ENCODE measurements at places on chromosomes 3 and 15.

DNA sequence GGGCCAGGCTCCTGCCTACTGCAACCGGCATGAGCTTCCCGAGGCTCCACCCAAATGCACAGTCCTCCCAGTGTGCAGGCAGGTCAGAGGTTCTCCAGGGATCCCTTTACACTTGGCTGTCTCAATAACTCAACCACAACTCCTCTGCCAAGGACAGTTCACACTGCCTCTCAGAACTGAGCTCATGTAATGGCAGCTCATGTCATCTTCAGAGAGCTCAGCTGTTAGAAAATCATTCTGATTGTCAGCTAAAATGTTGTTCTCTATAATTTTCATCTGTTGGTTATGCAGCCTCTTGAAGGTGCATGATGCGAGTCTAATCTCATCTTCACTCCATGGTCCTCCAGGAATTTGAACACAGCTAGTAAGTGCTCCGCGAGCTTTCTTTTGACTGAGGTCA, 76.7 kb downstream of the SST start:
- DNase-seq, result no peak

DNA sequence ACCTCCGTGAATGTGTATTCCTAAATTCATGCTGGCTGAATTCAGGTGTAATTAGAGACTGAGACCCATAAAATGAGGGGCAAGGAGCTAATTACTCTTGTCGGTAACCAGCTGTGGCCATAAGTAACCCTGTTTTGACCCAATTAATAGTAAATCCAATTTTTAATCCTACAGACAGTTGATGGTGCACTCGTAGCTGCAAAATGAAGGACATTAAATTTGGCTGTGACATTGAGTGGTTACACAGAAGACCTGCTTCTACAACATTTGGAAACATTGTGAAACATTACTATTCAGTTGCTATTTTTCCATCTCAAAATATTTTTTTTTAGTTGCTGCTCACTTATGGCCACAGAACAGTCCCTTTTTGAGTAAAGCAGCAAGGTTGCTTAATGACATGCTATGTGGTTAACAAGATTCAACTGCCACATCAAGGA, 33.0 kb downstream of the MBNL1 start:
- no peak for DNase-seq

DNA sequence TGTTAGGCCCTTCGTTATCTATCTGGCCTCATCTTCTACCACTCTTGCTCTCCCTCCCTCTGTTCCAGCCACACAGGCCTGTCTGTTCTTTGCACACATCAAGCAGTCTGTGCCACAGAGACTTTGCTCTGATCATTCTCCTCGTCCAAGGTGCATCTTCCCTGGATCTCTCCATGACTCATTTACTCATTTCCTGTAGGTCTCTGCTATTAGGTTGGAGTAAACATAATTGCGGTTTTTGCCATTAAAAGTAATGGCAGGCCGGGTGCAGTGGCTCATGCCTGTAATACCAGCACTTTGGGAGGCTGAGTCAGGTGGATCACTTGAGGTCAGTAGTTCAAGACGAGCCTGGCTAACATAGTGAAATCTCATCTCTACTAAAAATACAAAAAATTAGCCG, 9.5 kb upstream of the C3orf49 start:
- DNase-seq, result no peak

DNA sequence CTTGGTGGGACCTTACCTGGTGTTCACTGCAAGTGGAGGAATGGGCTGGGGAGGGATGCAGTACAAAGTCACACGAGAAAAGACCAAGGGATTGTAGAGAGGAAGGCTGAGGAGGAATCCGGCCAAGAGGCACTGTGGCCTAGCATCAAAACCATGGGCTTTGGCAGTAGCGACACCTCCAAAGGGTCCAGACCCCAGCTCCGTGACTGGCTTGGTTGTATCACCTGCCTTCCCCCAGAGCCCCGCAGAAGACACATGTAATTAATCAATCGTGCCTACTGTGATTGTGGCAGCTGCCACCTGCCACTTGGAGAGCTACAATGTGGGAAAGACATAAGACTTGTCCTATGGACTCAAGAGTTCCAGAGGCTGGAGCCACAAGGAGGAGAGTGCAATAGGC, 54.7 kb downstream of the ST8SIA2 start:
- DNase-seq, result no peak

DNA sequence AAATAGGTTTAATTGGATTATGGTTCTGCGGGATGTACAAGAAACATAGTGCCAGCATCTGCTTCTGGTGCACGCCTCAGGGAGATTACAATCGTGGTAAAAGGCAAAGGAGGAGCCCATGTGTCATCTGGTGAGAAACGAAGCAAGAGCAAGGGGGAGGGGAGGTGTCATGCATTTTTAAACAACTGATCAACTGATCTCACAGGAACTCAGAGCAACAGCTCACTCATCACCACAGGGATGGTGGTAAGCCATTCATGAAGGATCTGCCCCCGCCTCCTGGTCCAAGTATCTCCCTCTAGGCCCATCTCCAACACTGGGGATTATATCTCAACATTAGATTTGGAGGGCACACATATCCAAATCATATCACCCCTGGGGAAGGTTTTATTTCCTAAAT, 42.1 kb upstream of the FGF7 start:
- no peak for DNase-seq

DNA sequence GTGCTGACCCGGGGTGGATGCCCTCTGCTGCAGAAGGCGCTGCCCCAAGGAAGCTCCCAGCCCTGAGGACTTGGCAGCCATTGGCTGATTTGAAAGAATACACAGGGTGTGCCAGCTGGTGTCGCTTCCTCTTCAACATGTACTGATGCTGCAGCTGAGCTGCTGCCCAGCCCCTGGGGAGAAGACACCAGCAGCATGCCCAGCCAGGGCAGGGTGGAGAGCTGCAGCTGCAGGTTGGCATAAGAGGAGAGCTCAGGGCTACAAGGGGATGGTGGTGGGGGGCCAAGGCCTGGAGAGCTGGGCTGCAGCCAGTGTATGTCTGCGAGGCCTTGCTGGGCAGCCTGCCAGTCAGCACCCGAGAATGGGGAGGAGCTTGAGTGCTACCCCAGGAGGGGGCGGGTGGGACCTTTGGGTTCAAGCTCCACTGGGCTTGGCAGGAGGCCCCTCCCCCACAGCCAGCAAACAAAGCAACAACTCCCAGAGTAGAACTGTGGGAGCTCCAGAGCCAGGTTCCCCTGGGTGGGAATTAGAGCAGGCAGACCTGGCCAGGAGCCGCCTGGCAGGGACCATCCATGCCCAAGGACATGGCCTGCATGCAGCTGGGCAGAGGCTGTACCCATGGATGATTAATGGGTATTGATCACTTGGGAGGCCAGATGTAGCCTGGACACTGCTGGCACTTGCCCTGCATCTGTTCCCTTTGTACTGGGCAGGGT, 9.2 kb upstream of the SEMA4B start:
- peak; percentile 91 for DNase-seq

DNA sequence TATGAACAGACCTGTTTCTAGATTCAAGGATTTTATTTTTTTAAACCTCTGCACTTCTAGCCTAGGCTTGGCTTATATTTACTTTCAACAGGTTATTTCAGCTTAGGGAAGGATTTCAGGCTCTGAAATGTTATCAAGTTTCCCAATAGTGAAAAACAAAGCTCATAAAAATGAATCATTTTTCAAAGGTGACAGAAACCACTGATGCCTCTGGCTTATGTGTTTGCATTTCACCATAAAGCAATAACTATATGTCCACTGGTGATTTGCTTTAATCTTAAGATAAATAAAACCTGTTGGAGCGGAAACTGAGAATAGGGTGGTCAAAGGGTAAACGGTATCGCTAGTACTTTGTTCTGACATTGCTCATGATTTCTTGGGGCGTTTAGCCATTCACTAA, 141.2 kb upstream of the LRIG1 start:
- no peak for DNase-seq

DNA sequence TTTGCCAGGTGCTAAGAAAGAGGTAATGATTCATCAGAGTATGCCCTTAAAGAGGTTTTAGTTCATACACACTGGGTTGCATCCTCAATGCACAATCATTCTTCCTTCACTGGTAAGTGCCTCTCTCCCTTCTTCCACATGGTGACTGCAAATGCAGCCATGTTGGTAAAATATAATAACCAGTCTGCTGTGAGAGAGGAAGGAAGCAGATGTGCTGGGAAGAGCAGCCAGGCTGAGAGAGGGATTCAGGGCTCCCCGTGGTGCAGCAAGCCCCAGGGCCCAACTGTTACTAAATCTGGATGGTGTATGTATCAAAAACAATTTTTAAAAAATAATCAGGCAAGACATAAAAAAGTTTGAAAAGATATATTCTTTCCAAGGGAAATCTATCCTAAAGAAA, 498.1 kb downstream of the MAGI1 start:
- DNase-seq, result no peak

DNA sequence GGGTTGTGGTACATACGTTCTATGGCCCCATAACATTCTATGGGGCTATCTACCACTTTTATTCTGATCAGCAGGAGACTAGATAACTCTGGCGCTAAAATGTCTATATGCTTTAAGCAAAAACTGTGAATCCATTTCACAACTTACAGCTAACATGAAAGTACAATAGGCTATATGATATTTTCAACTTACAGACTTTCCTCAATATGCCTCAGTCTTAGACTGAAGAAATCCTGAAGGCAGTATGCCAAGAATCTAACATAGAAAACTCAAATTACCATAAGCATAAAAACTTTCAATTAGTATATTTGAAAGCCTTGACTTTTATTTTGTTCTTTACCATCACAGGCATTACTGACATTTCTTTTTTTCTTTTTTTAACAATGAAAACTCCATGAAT, 81.4 kb downstream of the CBLB start:
- DNase-seq, result no peak
